ENCODE measurements at places on chromosomes 16 and 17. TPM values are rescaled to one million over a fixed set of nuclear protein-coding genes. Genes with fewer than 3 reads are reported as not detected.

DNA sequence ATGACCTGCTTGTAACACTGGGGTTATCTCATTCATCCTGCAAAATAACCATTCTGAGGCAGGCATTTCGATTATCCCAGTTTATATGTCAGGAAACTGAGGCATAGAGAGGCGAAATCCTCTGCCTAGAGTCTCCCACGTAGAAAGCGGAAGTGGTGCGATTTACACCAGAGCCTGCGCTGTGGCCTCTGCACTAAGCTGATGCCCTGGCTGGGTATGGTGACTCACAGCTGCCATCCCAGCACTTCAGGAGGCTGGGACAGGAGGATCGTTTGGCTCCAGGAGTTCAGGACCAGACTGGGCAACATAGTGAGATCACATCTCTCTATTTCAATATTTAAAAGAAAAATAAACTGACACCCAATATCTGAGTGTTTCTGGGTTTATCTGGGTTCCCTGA, 59.3 kb upstream of the BCO1 start:
- no peak for DNase-seq

DNA sequence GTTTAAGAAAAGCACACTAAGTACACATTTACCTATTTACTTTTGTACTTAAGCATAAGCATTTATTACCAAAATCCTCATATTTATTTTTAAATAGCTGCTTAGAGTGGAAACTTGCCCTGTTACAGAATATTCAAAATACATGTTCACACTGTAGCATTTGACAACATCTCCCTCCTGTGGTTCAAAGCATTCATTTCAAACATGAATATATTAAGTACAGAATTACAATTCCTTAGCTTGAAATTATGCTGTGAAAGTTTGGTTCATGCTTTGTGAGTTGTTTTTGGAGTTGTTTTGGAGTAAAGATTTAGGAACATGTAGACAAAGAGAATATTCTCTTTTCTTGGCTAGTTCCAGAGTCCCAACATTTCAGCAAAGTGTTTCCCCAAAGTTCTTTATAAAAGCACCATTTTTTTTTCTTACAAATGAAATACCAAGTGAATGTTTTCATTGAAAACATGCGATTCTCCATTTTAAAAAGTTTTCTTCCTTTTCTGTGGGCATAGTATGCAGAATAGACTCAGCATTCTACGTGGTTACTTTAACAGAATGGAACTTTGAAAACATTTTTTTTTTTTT, 33.2 kb downstream of the TUBD1 start:
- DNase-seq = no peak

DNA sequence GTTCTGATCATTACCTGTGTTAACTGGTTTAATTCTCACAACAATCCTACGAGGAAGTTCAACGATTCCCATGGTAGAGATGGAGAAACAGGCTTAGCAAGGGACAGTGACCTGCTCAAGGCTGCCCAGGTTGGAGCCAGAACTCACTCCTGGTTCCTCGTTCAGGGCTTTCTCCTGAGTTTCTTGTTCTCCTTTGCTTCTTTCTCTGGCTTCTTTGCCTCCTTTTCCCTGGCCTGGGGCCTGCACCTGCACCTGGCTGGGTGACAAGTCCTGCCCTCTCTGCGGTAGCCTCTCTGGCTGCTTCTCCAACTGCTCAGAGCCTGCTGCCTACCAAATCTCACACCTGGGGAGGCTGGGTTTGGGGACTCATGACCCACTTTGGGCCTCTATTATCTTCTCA, 2.8 kb downstream of the CCL22 start:
- no peak for DNase-seq

- no peak for DNase-seq
These were observed 21.1 kb downstream of the IL4R start for GRCh38 chr16:27334838-27335237.

GRCh38 chr16:75333721-75334163, 82.3 kb upstream of the BCAR1 start:
- no peak for DNase-seq

DNA sequence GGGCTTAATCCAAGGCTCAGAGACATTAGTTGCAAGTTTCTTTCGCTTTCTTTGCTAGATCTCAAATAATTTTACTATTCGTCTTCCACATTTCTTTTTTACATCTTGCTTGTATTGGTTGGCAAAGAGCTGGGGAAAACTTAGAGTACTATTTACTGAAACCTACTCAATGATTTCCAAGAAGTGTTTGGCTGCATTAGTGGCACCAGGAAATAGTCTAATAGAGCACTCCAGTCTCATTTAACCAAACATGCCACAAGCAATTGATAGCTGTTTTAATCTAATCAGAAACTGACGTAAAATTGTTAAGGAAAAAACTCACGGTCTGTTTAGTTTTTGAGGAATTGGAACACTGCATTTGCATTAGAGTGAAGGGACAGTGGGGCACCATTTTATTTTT, 29.0 kb downstream of the NUP93 start:
- no peak for DNase-seq

GRCh38 chr17:41932816-41933389, 2.5 kb downstream of the ODAD4 start:
- no peak for DNase-seq

DNA sequence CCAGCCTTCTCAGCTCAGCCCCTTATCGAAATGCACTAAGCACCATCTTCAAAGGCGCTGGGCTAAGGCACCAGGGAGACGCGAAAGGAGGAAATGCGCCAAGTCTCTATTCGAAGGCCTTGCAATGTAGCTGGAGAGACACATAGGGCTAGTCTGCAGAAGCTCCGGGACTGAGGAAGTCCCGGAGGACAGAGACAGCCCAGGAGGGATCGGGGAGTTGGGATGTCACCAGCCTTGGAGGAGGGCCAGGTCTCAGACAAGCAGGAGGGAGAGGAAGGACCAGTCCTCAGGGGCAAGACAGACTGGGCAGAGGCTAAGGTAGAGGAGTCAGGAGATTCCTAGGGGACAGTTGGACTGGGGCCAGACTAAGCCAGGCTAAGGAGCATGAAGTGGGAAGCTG, 8.5 kb downstream of the C17orf100 start:
- peak; percentile 24 for DNase-seq

The VWA3A gene
- total RNA-seq = not detected

The CRISPLD2 gene
- total RNA-seq = 2.1 TPM

The TEDC2 gene
- 45.4 TPM for total RNA-seq

The KCNG4 gene
- not detected for total RNA-seq

The TPSD1 gene
- total RNA-seq = not detected

The C16orf92 gene
- not detected for total RNA-seq

The ZDHHC7 gene
- total RNA-seq = 39.1 TPM

The TMEM170A gene
- total RNA-seq = 43.4 TPM
